ENCODE measurements at places on chromosomes 13 and 19.

GRCh38 chr19:18460900-18461299 lies 23.0 kb upstream of the ISYNA1 start:
- H3K27ac ChIP-seq = no peak overlapping the region
- H3K27me3 ChIP-seq = no peaks in the 10 kb centered on the region
- H3K4me1 ChIP-seq = peaks cover 18% of the 10 kb centered on the region
- no peak overlapping the region for H3K4me3 ChIP-seq
- peaks cover 95% of the 10 kb centered on the region for H3K36me3 ChIP-seq

DNA sequence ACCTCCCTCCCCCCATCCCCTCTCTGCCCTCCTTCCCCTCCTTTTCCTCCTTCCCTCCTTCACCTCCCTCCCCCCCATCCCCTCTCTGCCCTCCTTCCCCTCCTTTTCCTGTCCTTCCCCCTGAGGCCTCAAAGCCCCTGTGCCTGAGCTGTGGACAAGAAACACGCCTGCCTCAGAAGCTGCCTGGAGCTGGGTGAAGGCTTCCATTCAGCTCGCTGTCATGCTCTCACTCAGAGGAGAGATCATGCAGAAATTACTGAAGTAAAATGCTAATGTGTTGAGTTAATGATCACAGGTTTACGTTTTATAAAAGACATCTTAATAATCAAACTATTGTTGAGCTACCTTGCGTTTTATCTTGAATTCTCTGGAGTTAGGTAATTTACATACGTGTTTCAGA lies 114.5 kb downstream of the ATP11A start:
- H3K36me3 ChIP-seq = peaks cover 5% of the 10 kb centered on the region
- H3K4me1 ChIP-seq = no peaks in the 10 kb centered on the region
- H3K27me3 ChIP-seq = no peaks in the 10 kb centered on the region
- no peak overlapping the region for H3K4me3 ChIP-seq
- H3K27ac ChIP-seq = peak overlapping the region; percentile 60

DNA sequence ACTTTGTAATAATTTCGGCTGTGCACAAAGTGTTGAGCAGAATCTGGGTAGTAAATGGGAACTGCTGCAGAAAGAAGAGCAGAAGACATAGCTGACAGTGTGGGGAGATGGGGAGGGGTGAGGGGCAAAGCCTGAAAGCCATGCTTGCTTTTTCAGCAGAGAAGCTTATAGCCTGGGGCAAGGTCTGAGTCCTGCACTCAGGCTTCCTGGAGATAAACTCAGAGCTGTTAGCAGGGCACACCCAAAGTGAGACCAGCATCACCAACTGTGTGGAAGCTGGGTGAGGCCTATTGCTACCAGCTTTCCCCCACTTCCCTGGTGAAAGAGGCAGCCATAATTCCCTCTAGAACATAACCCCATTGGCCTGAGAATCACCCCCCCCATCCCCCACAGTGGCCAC lies 15.6 kb upstream of the LHFPL6 start:
- H3K27ac ChIP-seq = no peak overlapping the region
- H3K36me3 ChIP-seq = peaks cover 4% of the 10 kb centered on the region
- peaks cover 39% of the 10 kb centered on the region for H3K27me3 ChIP-seq
- no peaks in the 10 kb centered on the region for H3K4me1 ChIP-seq
- H3K4me3 ChIP-seq = no peak overlapping the region

GRCh38 chr19:14048443-14049153 lies 13.3 kb downstream of the PALM3 start:
- no peaks in the 10 kb centered on the region for H3K27me3 ChIP-seq
- peaks cover 7% of the 10 kb centered on the region for H3K4me1 ChIP-seq
- peak overlapping the region; percentile 35 for H3K27ac ChIP-seq
- DNase-seq = peak; percentile 78
- H3K36me3 ChIP-seq = peaks cover 98% of the 10 kb centered on the region

- H3K27ac ChIP-seq = no peak overlapping the region
- no peak for DNase-seq
- no peaks in the 10 kb centered on the region for H3K27me3 ChIP-seq
- H3K4me3 ChIP-seq = no peak overlapping the region
Observed at GRCh38 chr13:80931766-80932165, 590.8 kb upstream of the SPRY2 start.

- H3K36me3 ChIP-seq = peaks cover 6% of the 10 kb centered on the region
- no peaks in the 10 kb centered on the region for H3K4me1 ChIP-seq
- H3K4me3 ChIP-seq = peak overlapping the region; percentile 36
- peaks cover 6% of the 10 kb centered on the region for H3K27me3 ChIP-seq
Observed at GRCh38 chr19:8333767-8334457, 9.2 kb downstream of the KANK3 start.

GRCh38 chr13:51050021-51050830 lies 60.8 kb downstream of the C13orf42 start:
- H3K36me3 ChIP-seq = no peaks in the 10 kb centered on the region
- peaks cover 7% of the 10 kb centered on the region for H3K27me3 ChIP-seq
- no peak for DNase-seq
- no peaks in the 10 kb centered on the region for H3K4me1 ChIP-seq

- no peaks in the 10 kb centered on the region for H3K4me1 ChIP-seq
- DNase-seq = no peak
- peaks cover 21% of the 10 kb centered on the region for H3K27me3 ChIP-seq
- no peak overlapping the region for H3K27ac ChIP-seq
- no peak overlapping the region for H3K4me3 ChIP-seq
- H3K36me3 ChIP-seq = no peaks in the 10 kb centered on the region
Observed at GRCh38 chr19:23075031-23075733, 41.6 kb upstream of the ZNF730 start.

DNA sequence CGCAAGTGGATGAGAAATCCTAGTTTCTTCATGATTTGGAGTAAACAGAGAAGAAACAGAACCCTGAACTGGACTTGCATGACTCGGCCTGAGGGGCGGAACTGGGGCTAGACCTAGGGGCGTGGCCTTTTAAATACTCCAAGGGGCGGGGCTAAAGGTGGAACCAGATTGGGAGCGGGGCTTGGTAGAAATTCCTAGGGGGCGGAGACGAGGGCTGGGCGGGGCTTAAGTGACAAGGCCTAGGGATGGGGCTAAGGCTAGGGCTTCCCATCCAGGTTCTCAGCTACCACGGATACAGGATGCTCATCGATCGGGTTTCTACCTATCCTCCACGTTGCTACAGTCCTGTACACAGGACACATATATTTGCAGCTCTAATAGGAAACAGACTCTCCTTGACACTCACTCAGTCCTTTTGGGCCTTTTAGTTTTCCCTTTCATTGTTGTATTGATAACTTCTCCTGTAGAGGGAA lies 372 bp upstream of the ZNF699 start:
- peak overlapping the region; percentile 90 for H3K4me3 ChIP-seq
- H3K36me3 ChIP-seq = peaks cover 30% of the 10 kb centered on the region
- H3K4me1 ChIP-seq = peaks cover 20% of the 10 kb centered on the region
- H3K27ac ChIP-seq = peak overlapping the region; percentile 96

DNA sequence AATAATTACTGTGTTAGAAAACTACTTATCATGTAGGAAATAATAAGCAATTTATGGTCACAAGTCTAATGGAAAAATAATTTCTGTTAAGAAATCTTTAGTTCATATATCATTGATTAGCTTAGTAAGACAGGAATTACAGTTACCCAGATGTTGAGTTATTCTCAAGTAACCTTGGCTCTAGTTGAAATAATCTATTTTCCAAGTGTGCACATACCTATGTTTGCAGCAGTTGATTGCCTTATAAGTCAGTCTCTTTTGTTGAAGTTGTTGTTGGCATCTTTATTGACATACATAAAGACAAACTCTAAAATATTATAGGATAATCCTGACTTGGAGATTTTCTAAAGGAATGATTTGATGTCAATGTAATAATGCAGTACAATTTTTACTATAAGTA lies 511.4 kb upstream of the KLF12 start:
- no peak for DNase-seq
- no peaks in the 10 kb centered on the region for H3K4me1 ChIP-seq
- H3K4me3 ChIP-seq = no peak overlapping the region
- no peaks in the 10 kb centered on the region for H3K27me3 ChIP-seq
- no peak overlapping the region for H3K27ac ChIP-seq

DNA sequence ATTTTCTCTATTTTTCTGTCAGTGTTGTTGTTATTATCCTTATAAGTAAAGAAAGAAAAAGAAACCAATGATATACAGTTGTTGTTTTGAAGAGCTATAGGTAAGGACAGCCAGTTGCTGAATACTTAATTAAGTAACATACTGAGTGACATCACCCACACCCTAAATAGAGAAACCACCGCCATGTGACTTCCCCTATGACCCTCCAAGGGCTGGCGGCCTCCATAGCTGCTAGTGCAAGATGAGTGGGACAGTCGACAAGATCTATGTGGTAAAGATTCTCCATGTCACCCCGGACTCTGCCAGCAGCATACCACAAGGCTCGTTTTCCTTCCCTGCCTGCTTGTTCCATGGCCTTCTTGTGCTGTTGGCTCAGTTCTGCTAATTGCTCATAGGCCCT lies 221.1 kb downstream of the DNAJC15 start:
- H3K27me3 ChIP-seq = peaks cover 58% of the 10 kb centered on the region
- no peak for DNase-seq
- no peak overlapping the region for H3K4me3 ChIP-seq
- H3K27ac ChIP-seq = no peak overlapping the region

- no peak overlapping the region for H3K4me3 ChIP-seq
- H3K4me1 ChIP-seq = no peaks in the 10 kb centered on the region
- no peak for DNase-seq
Observed at GRCh38 chr19:32415246-32415645, 9.7 kb downstream of the DPY19L3 start.

GRCh38 chr19:29211562-29212355 lies 1.2 kb downstream of the UQCRFS1 start:
- peak overlapping the region; percentile 99 for H3K27ac ChIP-seq
- DNase-seq = no peak
- peaks cover 8% of the 10 kb centered on the region for H3K27me3 ChIP-seq

DNA sequence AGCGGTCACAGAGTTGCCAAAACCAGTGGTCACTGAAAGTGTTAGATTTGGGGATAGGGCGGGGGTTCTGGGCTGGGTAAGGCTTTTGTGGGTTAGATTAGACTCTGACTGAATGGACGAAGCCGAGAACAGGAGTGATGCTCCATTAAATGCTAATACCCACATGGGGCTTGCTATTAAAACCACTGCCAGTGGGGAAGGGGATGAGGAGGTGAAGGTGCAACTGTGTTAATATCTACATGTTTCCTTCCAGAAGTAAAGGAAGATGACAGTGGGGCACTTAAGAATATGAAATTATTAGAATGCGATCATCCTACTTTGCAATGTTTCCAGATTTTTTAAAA lies 573 bp upstream of the ZNF614 start:
- no peak for DNase-seq
- H3K4me3 ChIP-seq = peak overlapping the region; percentile 96
- H3K27ac ChIP-seq = peak overlapping the region; percentile 98

DNA sequence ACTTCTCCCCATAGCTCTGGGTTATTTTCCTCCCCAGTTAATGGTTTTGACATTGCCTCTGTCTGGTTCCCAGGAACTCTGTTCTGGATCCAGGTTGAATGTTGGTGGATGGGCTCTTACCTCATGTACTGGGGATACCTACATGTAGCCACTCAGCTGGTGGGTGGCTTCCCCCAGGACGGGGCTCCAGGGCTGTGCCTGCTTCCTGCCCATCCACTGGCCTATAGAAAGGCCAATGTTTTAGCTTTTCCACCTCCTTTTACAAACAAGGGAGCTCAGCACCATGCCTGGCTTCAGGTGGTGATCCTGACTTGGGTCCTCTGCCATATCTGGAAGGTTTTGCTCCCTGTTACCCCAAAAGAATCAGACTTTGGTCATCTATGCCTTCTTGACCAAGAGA lies 120.2 kb downstream of the AKAP11 start:
- peak overlapping the region; percentile 80 for H3K4me3 ChIP-seq
- H3K27ac ChIP-seq = peak overlapping the region; percentile 85
- no peaks in the 10 kb centered on the region for H3K27me3 ChIP-seq
- DNase-seq = no peak

- no peak for DNase-seq
- no peaks in the 10 kb centered on the region for H3K36me3 ChIP-seq
- no peak overlapping the region for H3K4me3 ChIP-seq
- H3K27ac ChIP-seq = no peak overlapping the region
Observed at GRCh38 chr13:21079761-21080592, 18.6 kb upstream of the LATS2 start.

- peak; percentile 80 for DNase-seq
- H3K4me1 ChIP-seq = peaks cover 39% of the 10 kb centered on the region
- H3K27me3 ChIP-seq = no peaks in the 10 kb centered on the region
- peak within 1 kb of the TSS; percentile 93 for H3K4me3 ChIP-seq
Observed at GRCh38 chr19:1066748-1067340, at the start of gene ARHGAP45. TSS of gene ARHGAP45 (plus strand) at chr19:1067167. CDS start at chr19:1067406, 239 bp downstream.

- peaks cover 38% of the 10 kb centered on the region for H3K27me3 ChIP-seq
- H3K4me1 ChIP-seq = no peaks in the 10 kb centered on the region
- H3K4me3 ChIP-seq = no peak overlapping the region
- DNase-seq = no peak
- no peak overlapping the region for H3K27ac ChIP-seq
Observed at GRCh38 chr13:36887758-36888521, 32.1 kb downstream of the SMAD9 start.
